ENCODE measurements at places on chromosomes 3 and 15. TPM values are rescaled to one million over a fixed set of nuclear protein-coding genes. Genes with fewer than 3 reads are reported as not detected.

- no peak for DNase-seq
Observed at GRCh38 chr3:187247398-187247797, 44.1 kb downstream of the MASP1 start.

The SUMF1 gene
- total RNA-seq, result 32.3 TPM

DNA sequence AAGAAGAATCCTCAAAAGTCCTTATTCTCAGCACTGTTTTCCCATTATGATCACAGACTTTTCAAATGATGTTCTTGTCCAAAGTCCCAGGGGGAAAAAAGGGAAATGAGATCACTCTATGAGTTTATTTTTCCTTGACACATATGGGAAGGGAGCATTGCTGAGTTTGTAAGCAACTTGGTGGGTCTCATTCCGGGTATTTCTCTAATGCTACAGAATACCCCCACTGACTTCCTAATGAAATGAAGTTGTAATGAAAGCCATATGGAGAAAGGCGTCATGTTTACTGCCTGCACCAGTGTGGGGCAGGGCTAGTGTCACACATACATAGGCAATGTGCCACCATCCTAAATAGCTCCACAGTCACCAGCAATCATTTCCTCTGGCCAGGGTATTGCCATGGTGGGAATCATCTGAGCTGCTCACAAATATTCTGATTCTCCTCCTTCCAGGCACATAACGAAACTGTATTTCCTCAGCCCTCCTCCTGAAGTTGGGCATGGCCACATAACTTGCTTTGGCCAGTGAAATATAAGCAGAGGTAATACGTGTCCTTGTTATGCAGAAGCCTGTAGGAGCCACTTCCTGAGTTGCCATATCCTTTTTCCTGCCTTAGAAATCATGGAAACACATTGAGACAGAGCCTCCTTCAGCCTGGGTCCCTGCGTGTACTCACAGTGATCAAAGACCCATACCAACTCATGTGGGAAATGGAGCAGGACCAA, 41.0 kb upstream of the C15orf61 start:
- no peak for DNase-seq

The FHIT gene
- total RNA-seq, result 8.5 TPM

The PAK6 gene
- total RNA-seq, result 0.26 TPM

- no peak for DNase-seq
Observed at GRCh38 chr3:15276028-15276724, 56.2 kb downstream of the SH3BP5 start.

The CPN2 gene
- total RNA-seq, result 0.16 TPM

- no peak for DNase-seq
Observed at GRCh38 chr15:53963801-53964200, 14.4 kb upstream of the UNC13C start.

DNA sequence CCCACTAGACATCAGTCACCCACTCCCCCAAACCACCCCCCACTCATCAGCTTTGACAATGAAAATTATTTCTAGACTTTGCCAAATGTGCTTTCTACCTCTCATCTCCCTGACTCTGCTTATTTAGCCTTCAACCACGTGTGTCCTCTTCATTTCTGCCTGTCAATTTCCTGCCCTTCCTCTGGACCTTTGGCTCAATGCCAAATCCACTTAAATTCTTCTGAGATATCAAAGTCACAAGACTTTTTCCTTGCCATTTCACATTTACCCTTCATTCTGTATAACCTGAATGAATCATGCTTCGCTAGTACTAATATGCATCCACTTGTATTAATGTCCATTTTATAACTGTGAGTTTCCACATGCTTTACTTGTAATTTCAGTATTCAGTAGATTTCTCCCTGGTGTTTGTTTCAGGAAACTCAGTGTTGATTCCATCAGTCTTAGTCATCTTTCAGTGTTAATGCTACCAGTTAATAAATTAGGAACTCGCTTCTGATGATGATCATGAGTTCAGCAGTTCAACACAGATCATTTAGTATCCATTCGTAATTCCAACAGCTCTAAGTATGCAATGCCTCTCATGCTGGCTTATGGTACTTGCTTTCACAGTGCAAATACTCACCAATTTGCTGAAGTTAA, 128.2 kb upstream of the OSTN start:
- no peak for DNase-seq

DNA sequence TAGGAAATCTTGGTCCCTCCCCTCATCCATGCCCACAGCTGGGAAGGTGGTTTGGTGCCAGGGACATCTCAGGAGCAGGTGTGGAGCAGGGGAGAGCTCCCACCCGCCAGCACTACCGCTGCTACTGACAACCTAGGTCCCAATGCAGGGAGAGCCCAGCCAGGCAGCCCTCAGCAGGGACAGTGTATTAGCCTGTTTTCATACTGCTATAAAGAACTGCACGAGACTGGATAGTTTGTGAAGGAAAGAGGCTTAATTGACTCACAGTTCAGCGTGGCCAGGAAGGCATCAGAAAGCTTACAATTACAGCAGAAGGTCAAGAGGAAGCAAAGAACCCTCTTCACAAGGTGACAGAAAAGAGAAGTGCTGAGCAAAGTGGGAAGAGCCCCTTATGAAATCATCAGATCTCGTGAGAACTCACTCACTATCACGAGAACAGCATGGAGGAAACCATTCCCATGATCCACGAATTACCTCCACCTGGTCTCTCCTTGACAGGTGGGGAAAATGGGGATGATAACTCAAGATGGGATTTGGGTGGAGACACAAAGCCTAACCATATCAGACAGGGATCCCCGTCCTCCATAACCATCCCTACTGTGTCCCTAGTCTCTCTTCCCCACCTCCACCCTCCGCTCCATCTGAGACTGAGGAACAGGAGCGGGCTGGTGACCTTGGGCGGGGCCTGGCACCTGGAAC, 218.6 kb downstream of the TBC1D2B start:
- DNase-seq, result no peak

DNA sequence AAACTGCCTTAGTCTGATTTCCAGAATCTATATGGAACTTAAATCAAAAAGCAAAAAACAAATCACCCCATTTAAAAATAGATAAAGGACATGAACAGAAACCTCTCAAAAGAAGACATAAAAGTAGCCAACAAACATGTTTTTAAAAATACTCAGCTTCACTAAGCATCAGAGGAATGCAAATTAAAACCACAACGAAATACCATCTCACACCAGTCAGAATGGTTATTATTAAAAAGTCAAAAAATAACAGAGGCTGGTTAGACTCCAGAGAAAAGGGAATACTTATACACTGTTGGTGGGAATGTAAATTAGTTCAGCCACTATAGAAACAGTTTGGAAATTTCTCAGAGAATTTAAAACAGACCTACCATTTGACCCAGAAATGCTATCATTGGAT, 367.9 kb downstream of the ZIC4 start:
- no peak for DNase-seq

Data from mesenteric fat pad (tissue), 1 donor.